Activated T-helper 1 cell treated with anti-CD3 and anti-CD28 coated beads, Interleukin-2, amount 50 U/mL, for 16 hours (primary cell): ENCODE measurements at places on chromosomes 13 and 19.

GRCh38 chr19:46803555-46803954, 15.2 kb upstream of the SLC1A5 start:
- no peak for DNase-seq

DNA sequence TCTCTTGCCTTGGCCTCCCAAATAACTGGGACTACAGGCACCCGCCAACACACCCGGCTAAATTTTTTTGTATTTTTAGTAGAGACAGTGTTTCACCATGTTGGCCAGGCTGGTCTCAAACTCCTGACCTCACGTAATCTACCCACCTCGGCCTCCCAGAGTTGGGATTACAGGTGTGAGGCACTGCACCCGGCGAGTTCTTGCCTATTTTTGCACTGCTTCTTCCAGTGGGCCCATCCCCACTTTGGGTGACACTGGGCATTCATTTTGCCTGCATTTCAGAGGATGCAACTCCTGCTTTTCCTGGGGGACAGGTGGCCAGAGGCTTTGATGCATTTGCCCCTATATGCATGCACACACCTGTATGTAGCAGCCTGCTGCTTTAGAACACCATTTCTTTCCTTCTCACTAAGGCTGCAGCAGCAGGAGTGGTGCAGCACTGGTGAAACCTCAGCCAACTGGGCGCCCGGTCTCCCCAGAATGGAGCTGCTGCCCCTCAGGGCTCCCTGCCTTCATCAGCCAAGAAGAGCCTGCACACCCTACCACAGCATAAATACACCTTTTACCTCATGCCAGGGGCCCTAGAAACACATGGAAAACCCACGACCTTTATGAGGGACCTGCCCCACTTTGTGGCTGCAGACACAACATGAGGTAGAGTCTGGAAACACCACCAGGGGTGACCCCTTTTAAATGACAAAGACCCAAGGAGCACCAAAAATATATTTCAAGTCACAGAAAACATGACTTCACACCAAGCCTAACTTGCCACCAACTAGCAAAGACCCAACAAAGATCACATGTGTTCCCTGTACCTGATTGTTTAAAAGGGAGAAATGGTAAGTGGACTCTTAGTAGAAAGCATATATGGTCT, 36.8 kb upstream of the POP4 start:
- no peak for DNase-seq

- DNase-seq, result no peak
Observed at GRCh38 chr13:42575938-42576337, 2.0 kb downstream of the TNFSF11 start.

DNA sequence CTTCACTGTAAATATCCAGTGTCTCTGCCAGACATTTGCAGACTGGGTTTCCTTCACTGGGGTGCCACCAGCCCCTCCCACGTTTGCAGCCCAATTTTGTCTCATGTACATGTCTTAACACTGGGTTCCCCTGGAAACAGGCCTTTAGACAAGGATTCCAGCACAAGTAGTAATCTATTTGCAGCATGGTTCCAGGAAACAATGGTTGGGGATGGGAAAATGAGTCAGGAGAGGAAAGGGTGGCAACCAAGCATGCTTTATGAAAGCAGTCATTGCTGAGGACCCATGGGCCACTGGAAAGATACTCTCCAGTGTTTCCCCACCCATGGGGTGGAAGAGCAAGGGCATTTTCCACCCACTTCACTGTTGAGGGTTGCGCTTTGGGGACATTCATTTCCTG, 53.6 kb upstream of the FARP1 start:
- no peak for DNase-seq

GRCh38 chr19:29454109-29454508, 71.7 kb upstream of the VSTM2B start:
- DNase-seq, result no peak

DNA sequence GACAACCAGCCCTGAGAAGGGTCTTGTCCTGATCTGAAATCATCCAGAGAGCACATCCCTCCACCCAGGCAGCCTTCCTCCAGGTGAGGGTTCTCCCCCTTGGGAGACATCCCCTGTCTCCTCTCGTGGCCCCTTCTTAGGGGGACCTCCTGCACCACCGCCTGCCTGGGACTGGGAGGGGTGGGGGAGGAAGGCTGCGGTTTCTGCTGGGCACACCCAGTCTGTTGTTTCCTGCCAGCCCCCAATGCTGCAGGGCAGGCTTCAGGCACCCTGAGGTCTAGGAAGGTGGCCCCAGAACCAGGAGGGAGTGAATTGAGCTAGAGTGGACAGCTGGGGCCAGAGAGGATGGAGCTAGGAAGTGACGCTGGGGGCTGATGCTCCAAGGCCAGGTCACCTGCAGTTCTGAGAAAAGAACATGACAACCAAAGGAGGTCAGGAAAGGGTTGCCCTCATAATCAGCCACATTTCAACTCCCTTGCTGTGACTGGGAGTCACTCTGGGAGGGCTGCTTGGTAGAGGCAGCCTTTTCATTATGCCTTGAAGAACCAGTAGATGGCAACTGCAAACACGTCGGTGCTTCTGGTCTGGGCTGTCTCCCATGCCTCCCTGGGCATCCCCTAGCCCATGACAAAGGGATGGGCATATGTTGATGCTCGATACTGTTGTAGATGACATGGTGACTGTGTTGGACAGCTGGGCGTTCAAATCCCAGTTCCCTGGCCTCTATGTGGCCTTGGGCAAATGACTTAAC, 1.4 kb downstream of the ARHGEF18 start:
- DNase-seq, result no peak

DNA sequence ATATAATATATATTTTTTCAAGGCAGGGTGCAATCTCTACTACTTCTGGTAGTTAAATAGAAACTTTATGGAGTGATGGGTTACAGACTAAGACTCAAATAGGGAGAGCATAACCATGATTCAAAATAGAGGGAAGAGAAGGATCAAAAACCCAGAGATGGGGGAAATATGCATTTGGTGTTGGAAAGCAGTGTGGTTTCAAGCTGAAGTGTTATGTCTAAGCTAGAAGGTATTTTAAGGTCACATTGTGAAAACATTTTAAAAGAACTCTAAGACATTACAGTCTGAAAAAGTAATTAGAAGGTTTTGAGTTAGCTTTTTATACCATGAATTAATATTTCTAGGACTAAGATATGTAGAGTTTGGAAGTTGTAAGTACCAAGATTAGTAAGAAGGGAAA, 2741.4 kb downstream of the PCDH9 start:
- no peak for DNase-seq

GRCh38 chr19:35044317-35045117, 3.0 kb downstream of the HPN start:
- DNase-seq, result peak; percentile 46

DNA sequence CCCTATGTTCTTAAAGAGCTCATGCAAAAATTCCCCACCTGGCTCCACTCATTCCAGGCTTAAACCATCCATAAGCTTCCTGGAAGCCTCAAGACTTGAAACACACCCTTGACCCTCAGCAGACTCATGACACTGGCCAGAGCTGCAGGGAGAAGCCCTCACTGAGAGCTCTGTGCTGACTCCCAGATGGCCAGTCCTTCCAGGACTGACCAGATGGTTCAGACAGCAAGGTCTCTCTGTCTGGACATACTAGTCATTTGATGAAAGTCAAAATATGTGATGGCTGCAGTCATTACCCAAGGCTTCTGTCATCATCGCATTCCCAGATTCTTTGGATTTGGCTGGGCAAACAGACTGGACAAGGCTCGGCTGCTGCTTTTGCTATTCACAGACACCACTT, 397.4 kb downstream of the FOXO1 start:
- no peak for DNase-seq

DNA sequence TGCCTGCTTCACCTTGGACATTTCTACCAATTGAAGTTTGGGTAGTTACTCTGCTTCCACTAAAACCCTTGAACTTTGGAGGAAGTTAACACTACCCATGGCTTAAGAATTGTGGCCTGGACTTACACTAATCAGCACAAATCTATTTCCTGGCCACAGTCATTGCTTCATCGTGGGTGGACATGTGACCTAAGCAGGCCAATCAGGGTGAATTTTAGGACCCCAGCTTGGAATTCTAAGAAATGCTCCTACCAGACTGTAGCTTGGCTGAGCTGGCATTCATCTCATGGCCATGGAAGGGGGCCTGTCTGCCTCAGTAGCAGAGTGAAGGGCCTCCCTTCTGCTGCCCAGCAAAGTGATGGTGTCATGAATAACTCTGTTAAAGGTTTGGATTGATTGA, 58.3 kb upstream of the SLC15A1 start:
- no peak for DNase-seq

DNA sequence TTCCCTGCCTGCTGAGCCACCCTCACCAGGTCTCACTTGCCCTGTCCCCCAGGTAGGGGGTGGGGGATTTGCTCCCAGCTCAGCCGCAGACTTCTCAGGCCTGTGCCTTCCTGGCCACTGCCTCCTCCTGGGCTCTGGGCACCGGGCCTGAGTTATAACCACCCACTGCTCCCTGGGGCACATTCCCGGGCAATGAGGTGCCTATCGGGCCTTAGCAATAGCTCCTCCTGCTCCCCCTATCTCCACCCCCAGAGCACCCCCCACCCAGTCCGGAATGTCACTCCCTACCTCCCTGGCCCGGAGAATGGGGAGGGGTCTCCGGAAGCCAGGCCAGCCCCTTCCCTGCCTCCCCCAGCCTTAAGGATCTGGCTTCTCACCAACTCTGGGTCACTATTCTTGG, at the start of gene KLK5:
Gene KLK5, minus strand, starts transcription at position 129 of the 400 bp plus-strand sequence. CDS start 381 bp downstream, outside the sequence.
- DNase-seq, result no peak

- no peak for DNase-seq
Observed at GRCh38 chr13:94433055-94433961, 46.2 kb downstream of the DCT start.

GRCh38 chr19:16234552-16235445, 37.1 kb downstream of the AP1M1 start:
- DNase-seq, result no peak

DNA sequence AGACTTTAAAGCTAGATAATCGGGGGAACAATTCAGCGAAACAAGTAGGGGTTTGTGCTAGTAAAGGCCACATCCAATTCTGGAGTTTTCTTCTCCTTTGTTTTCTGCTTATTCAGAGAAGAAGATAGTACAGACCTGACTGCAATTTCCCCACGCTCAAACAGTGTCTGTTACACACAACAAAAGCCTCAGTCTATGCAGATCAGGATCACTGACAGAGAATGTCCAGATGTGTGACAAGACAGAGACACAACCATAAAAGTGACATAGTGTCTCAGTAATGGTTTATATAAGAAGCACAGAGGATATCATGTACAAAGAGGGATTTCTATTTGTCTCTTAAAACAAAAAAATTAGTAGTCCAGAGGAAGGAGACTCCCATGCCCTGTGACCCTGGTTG, 70.7 kb upstream of the GTF3A start:
- DNase-seq, result no peak

- peak; percentile 37 for DNase-seq
Observed at GRCh38 chr13:25574437-25575411, 202.9 kb downstream of the ATP8A2 start.

DNA sequence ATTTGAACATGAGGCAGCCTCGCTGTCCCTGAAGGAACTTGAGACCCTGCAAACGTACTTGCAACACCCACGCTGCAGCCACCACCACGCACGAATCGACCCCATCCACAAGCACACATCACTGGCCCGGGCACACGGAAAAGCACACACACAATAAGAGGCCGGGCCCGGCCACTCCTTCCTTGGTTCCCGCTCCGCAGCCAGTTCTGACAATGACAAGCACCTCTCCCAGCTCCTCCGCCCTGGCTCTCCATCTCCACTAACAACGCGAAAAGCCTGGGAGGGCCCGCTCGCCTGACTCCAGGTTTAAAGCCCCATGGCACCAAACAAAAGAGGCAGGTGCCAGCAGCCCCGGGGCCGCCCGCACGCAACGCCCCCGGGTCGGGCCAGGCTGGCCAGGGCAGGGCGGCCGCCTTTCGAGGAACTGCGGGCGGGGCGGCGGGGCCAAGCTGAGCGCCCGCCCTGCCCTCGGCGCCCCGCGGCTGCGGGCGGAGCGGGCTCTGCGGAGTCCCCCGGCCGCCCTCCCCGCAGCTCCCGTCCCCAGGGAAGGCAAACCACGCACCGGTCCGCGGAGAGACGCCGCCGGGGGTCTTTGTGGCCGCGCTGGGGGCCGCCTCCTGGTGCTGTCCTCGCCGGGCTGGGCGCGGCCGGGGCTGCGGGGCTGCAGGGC, 495 bp downstream of the DCLK1 start:
- DNase-seq, result no peak

GRCh38 chr19:21569494-21569865, 64.1 kb downstream of the ZNF429 start:
- no peak for DNase-seq

DNA sequence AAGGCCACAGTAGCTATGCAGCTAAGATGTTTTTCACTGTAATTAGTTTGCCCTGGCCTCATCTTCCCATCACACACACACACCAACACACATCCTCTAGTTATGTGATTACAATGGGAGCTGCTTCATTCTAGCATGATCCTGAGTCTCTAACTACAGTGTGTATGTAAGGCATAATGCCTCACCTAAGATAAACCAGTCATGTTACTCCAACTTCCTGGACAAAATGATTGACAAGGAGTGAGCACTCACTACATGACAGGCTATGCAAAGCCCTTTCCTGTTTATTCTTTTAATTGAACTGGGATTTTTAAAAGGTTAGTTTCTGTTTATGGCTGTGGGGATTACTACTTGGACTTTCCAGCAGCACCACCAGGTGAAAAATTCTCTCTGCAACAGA, 400.8 kb upstream of the ATXN8OS start:
- DNase-seq, result no peak

DNA sequence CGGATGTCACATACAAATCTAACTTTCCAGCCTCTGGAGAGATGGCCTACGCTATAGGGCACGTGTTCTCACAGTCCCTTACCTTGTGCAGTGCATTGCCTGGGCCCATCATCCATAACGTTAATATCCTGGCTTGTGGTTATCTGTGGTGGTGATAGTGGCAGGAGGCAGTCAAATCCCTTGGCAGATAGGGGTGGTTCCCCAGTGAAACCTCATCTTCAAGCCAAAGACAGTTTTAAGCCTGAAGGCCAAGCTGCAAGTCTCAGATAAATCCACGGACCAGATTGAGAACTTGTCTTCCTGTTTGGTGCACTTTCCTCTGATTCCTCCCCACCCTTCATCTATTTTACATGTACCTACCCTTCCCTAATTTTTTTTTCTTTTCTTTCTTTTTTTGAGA, 4.3 kb upstream of the FBXO17 start:
- DNase-seq, result no peak

GRCh38 chr13:43129511-43130110, 106.2 kb downstream of the DNAJC15 start:
- DNase-seq, result no peak

DNA sequence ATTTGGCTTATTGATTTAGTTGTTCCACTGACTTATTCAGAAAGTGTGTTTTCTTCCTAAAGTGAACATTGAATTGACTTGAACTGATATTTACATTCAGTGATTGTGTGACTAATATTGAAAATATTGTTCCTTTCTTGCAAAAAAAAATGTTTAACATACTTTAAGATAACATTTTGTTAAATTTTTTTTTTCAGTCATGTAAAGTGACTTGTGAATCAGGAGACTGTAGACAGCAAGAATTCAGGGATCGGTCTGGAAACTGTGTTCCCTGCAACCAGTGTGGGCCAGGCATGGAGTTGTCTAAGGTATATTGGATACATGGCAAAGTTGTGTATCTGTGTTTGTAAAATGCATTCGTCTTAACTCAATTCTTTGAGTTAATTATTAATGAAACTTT, 22.9 kb downstream of the TNFRSF19 start:
- DNase-seq, result no peak

- DNase-seq, result no peak
Observed at GRCh38 chr13:70769817-70770216, 661.6 kb upstream of the KLHL1 start.

GRCh38 chr13:66577358-66577757, 652.8 kb downstream of the PCDH9 start:
- no peak for DNase-seq

- DNase-seq, result no peak
Observed at GRCh38 chr19:47467914-47468313, 3.8 kb downstream of the SLC8A2 start.
